Sciatic nerve (tissue), 2 donors: ENCODE measurements at places on chromosomes 2 and 18. TPM values are rescaled to one million over a fixed set of nuclear protein-coding genes. Genes with fewer than 3 reads are reported as not detected.

- no peak for DNase-seq
Measured at GRCh38 chr18:63192126-63192884, 127.3 kb downstream of the BCL2 start.

DNA sequence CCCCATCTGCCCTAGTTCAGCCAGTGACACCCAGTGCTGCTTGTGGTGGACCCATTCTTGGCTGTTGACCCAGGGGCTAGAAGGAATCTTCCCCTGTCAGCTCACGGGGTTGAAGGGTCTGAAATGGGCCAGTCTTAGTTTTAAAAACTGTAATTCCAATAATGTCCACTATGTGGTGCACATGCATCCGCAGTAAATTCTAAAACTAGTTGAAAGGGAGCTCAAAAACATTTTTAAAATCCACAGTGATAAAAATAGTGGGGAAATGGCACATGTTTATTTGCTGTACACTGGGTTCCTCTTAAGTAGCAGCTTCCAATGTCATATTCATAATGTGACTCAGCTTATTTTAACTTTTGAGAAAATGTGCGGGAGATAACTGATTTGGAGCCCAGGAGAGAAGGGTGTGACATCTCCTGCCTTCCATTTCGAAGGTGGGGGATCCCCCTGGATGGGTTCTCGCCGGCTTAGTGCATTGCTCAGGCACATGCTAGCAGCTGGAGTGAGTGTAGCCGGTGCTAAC, 32.8 kb downstream of the GRHL1 start:
- DNase-seq: no peak

- DNase-seq: no peak
Measured at GRCh38 chr2:122105877-122106206, 350.4 kb downstream of the TSN start.

DNA sequence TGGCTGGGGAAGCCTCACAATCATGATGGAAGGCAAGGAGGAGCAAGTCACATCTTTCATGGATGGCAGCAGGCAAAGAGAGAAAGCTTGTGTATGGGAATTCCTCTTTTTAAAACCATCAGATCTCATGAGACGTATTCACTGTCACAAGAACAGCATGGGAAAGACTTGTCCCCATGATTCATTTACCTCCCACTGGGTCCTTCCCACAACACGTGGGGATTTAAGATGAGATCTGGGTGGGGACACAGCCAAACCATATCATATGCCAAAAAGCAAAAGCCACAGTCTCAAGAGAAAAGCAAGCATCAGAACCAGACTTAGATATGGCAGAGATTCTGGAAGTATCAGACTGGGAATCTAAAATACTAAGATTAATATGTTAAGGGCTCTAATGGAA, 30.0 kb upstream of the SCRN3 start:
- DNase-seq: no peak

DNA sequence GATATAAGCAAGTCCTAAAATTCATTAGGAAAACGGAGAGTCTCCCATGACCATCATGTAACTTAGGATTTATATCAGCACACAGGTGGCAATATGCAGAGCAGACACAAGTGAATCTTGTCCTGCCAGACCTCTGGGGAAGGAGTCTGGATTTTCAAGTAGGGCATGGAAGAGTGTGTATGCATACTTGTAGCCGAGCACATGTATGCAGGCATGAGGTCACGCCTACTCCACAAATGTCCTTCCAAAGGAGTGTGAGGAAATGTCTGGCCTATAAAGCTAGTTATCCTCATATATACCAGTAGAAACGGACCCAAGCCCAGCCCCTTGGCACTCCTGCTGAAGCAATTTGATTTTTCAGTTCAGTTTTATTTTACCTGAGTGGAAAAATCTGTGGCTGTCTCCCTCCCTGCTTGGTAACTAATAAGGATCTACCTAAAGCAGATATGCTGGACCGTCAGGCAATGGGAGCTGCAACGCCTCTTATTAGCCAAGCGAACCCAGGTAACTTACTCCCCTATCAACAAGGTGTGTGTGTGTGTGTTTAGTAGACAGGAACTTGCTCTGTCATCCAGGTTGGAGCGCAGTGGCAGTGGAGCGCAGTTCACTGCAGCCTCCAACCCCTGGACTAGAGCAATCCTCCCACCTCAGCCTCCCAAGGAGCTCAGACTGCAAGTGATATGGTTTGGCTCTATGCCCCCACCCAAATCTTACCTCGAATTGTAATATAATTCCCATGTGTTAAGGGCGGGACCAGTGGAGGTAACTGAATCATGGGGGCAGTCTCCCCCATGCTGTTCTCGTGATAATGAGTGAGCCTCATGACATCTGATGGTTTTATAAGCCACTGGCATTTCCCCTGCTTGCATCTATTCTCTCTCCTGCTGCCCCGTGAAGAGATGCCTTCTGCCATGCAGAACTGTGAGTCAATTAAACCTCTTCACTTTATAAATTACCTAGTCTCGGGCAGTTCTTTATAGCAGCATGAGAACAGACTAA, 2.8 kb downstream of the STAT1 start:
- no peak for DNase-seq

DNA sequence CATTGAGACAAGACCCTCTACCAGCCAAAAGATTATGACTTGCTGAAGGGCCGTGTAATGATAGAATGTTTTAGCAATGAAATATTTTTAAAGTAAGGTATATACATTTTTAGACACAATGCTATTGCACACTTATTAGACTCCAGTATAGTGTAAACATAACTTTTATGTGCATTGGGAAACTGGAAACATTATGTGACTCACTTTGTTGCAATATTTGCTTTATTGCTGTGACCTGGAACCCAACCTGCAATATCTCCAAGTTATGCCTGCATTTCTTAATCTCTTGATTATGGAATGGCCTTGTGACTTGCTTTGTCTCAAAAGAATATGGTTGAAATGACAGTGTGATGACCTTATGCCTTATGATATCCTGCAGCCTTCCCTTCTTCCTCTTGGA, 502.0 kb downstream of the EPHA4 start:
- DNase-seq: no peak

- peak; percentile 84 for DNase-seq
Measured at GRCh38 chr18:24271381-24272228, 126.0 kb downstream of the OSBPL1A start.

- no peak for DNase-seq
Measured at GRCh38 chr2:18273205-18273604, 287.2 kb downstream of the RDH14 start.

GRCh38 chr2:7083580-7084509, 166.6 kb downstream of the RNF144A start:
- no peak for DNase-seq

- no peak for DNase-seq
Measured at GRCh38 chr2:190357600-190357999, 14.2 kb downstream of the INPP1 start.

GRCh38 chr18:42574871-42575270, 540.6 kb downstream of the RIT2 start:
- DNase-seq: no peak

- no peak for DNase-seq
Measured at GRCh38 chr2:160077912-160078810, 15.7 kb upstream of the PLA2R1 start.

DNA sequence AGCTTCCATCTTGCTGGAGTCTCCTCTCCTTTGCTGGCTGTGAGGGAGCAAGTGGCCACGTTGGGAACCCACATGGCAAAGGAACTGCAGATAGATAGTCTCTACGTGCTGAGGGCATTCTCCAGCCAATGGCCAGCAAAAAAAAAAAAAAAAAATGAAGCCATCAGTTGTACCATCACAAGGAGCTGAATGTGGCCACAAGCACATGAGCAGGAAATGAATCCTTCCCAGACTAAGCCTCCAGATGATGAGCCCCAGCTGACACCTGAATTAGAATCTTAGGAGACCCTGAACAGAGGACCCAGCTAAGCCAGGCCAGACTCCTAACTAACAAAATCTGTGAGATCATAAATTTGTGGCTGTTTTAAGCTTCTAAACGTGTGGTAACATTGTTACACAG, 57.9 kb downstream of the SPIRE1 start:
- DNase-seq: no peak

- DNase-seq: no peak
Measured at GRCh38 chr2:25692143-25692542, 18.8 kb upstream of the DTNB start.

DNA sequence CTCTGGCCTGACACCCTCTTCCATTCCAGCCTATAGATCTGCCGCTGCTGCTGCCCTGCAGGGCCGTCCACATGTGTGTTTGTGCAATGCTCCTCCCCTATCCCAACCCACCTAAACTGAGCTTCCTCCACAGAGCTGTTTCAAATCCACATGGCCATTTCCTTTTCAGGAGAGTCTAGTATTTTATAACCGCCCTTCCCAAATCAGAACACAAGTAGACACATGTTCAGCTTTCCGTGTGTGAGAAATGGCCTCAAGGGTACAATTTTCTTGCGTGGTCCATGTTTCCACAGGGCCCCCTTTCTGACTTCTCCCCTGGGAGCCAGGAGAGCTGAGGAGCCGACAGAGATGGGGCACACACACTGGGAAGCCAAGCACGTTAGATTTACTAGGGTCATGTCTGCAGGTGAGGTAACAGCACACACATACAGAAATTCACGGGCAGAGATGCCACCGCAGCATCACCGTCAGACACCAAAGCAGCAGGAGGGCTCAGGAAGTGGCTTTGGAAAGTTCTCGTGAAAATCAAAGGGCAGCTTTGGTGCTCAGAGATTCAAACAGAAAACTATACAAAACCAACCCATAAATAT, 102.9 kb upstream of the TGFA start:
- DNase-seq: no peak

DNA sequence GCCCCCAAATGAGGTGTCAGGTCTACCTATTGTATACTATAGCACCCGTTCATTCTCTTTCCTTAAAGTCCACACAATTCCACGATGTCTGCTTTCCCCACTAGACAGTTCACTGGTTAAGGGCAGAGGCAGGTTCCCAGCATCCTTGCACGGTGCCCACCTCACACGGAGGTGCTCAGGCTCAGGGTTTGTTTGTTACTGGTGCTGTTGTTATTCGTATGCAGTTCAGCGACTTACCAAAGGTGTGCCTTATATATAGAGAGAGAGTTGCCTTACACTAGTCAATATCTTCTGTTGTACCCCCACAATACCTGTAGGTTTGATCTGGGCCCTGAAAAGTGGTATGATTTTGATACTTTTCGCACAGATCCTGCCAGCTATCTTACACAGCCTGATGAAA, 30.6 kb downstream of the SLC3A1 start:
- DNase-seq: no peak

DNA sequence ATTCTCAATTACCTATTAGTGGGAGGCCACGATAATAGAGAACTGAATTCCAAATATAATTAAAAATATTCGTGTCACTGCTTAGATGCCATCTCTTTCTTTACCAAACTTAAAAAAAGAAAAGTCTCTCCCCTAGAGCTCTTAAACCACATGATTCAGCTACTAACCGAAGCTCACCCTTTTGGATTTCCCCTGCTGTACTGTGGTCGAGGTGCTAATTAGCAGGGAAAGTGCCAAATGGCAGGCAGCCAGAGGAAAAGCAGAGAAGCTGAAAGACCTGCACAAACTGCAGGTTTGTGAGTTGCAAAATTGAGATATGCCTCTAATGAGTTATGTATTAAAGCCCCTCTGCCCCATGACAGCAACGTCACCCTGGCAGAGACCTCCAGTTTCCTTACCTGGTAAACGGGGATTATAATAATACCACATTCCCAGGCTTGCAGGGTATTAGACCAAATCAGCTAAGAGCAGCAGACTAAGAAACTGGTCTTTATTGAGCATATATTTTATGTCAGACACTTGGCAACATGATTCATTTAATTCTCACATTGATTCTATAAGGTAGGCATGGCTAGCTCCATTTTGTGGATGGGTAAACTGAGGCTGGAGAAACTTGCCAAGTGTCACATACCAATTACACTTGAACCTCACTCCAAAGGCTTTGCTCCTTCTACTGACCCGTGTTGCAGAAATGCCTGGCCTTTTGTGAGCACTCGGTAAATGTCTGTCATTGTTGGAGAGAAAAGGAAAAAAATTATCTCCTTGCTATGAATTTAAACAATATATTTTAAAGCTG, 259.7 kb downstream of the LPIN1 start:
- DNase-seq: peak; percentile 66

DNA sequence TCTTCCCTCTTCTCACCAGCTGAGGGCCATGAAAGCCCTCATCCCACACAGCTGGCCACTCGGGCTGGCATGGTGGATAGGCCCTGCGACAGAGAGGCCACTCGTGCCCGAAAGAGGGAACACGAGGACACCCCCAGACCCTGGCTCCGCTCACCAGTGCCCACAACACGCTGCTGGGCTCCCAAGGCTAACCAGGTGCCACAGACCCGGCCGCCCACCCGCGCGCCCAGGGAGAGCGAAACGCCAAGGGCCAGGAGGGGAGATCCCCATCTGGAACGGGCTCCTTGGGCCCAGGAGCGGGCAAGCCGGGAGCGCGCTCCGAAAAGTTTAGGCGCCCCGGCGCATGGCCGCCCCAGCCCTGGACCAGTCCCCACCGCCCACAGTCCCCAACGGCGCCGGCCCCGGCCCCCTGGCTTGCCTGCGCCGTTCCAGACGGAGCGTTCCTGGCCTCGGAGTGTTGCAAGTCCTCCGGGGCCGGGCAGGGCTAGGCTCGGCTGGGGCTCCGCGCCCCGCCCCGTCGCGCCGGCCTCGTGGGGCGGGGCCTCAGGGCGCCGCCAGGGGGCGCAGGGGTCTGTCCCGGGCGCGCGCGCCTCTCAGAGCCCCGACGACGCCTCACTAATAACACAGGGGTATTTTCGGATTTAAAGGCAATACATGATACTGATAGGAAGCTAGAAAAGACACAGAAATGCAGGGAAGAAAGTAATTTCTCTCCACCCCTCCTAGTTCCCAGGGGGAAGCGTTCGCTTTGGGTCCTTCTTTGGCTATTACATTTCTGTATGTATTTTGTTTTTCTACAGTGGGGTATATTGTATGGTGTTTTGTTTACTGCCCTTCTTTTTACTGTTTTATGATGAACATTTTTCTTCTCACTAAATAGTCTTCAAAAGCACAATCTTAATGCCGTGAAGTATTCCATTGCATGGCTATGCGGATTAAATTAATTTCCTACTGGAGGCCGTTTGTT, at the start of gene TMBIM1:
TMBIM1 (minus strand) TSS at position 456 of the 967 bp plus-strand sequence. CDS start 10,362 bp downstream, outside the sequence.
- peak; percentile 88 for DNase-seq

- no peak for DNase-seq
Measured at GRCh38 chr2:40879305-40879704, 427.4 kb upstream of the SLC8A1 start.

Gene VWC2L
- total RNA-seq: not detected

Gene PLGLB1
- 8.9 TPM for total RNA-seq

Gene MAL
- total RNA-seq: 241 TPM

Gene CABYR
- total RNA-seq: 1.5 TPM

Gene CKAP2L
- total RNA-seq: 0.62 TPM

Gene CCL20
- 0.76 TPM for total RNA-seq

Gene POTEC
- not detected for total RNA-seq

Gene PTRHD1
- 14.7 TPM for total RNA-seq

Gene CTLA4
- 0.67 TPM for total RNA-seq

Gene ACTG2
- total RNA-seq: 4.4 TPM

Gene LDLRAD4
- 27.1 TPM for total RNA-seq

Gene GALNT3
- total RNA-seq: 2.5 TPM
